A549 treated with ZK216348 at 1 μM for 4 hours (cell line): ENCODE measurements at places on chromosomes 2 and 18. TPM values are rescaled to one million over a fixed set of nuclear protein-coding genes. Genes with fewer than 3 reads are reported as not detected.

Gene CROCC2
- total RNA-seq: not detected in 5 replicates

Gene RAX
- not detected in 5 replicates for total RNA-seq

Gene XIRP2
- not detected in 5 replicates for total RNA-seq

Gene ABCB11
- total RNA-seq: 0.02 TPM in 1 of 5 replicates, not detected in the others

Gene SF3B1
- 110 to 162 TPM (median 122 TPM) in 5 replicates for total RNA-seq

Gene FAM237A
- not detected in 5 replicates for total RNA-seq

Gene CTNNA2
- 0.15 to 0.27 TPM (median 0.21 TPM) in 5 replicates for total RNA-seq

Gene PRSS56
- 0.08 to 0.31 TPM (median 0.20 TPM) in 4 of 5 replicates, not detected in the other for total RNA-seq

Gene GPR55
- total RNA-seq: not detected in 5 replicates

Gene ITM2C
- total RNA-seq: 61.4 to 83.0 TPM (median 80.4 TPM) in 5 replicates

Gene RFTN2
- total RNA-seq: not detected in 5 replicates
